ENCODE measurements at places on chromosomes 11 and 22.

DNA sequence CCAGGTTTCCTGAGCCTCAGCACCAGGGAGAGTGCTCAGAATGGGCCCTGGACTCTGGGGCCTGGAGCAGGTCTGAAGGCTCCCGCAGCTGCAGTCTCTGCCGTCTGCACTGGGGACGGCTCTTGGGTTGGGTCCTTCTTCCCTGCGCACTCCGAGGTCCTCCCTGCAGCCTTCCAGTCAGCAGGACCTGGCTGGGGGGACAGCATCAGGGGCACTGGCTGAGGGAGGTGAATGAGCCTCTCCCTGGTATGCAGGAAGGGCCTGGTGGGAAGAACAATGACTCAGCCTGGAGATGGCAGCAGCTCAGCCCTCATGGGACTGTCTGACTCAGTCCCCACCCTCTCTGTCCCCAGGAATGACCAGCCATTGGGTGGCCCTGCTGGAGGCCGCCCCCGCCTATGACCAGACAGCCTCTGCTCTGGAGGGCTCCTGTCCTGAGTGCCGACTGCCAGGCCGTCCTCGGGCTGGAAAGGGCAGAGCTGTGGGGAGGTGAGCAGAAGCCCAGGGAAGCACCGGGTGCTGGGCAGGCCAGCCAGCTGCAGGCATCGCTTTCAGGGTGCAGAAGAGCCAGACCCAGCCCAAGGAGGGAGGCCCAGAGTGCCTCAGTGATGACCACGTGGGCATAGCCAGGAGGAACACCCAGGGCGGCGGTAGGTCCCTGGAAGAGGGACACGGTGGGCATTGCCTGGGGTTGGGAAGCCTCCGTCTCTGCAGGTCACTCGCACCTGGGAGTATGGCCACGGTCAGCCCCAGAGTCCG is 455.0 kb downstream of the BRD1 start:
- DNase-seq, result no peak

DNA sequence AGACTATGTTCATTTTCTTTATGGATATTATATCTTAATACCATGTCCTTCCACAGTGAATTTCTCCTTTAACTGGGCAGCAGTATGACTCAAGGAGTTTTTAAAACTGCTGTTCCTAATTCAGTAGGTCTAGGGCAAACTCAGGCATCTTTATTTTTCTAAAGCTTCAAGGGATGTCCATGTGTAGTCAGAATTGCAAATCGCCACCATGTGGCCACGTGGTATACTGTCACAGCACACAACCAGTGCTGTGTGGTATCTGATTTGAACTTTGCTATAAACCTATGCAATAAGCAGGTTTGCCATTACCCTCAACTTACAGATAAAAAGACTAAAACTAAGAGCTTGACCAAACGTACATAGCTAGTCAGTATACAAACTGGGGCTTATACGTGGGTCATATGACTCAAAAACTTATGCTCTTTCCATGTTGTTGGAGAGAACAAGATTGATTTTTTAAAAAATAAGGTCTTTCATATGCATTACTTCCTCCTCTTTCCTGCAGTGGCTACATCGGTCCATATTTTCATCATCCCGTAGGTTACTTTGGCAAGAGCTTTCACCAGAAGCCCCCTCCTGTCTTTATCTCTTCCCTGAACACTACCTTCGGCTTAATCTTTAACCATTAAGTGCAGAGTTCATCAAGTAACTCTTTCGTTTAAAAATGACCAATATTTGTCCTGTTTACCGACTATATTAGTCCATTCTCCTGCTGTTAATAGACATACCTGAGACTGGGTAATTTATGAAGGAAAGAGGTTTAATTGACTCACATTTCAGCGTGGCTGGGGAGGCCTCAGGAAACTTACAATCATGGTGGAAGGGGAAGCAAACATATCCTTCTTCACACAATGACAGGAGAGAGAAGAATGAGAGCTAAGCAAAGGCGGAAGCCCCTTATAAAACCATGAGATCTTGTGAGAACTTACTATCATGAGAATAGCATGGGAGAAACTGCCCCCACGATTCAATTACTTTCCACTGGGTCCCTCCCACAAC is 8.0 kb upstream of the HTATIP2 start:
- no peak for DNase-seq

DNA sequence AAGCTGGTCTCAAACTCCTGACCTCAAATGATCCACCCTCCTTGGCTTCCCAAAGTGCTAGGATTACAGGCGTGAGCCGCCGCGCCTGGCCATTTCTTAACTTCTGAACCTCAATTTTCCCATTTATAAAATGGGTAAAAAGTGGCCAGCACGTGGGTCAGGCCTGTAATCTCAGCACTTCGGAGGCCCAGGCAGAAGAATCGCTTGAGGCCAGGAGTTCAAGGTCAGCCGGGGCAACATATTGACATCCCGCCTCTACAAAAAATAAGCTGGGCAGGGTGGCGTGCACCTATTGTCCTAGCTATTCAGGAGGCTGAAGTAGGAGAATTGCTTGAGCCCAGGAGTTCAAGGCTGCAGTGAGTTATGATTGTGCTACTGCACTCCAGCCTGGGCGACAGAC is 6.5 kb upstream of the DDX6 start:
- DNase-seq, result no peak

- no peak for DNase-seq
These were observed 310.2 kb upstream of the ZC3H12C start for GRCh38 chr11:109783014-109783413.

DNA sequence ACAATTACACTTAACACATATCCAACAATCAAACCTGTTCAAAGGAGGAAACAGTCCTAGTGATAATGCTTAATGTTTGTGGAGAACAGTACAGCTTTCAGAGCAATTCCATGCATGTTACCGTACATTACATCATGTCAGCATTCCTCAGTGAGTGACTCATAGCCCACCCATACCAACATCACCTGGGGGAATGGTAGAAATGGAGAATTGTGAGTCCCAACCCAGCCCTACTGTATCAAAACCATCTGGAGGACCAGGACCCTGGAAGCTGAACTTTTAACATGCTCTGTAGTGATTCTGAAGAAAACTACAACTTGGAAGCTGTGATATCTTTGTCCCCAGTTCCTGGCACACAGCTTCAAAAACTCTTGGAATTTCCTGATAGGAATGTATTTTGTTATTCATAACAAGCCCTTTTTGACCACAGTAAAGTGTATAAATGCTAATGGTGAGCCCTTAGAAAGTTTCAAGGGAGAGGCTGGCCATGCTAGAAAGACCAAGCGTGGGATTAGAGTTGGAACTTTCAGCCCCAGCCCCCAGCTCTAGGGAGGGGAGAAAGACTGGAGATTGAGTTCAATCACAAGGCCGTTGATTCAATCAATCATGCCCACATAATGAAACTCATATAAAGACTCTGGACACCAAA is 301.1 kb downstream of the BUD13 start:
- no peak for DNase-seq

DNA sequence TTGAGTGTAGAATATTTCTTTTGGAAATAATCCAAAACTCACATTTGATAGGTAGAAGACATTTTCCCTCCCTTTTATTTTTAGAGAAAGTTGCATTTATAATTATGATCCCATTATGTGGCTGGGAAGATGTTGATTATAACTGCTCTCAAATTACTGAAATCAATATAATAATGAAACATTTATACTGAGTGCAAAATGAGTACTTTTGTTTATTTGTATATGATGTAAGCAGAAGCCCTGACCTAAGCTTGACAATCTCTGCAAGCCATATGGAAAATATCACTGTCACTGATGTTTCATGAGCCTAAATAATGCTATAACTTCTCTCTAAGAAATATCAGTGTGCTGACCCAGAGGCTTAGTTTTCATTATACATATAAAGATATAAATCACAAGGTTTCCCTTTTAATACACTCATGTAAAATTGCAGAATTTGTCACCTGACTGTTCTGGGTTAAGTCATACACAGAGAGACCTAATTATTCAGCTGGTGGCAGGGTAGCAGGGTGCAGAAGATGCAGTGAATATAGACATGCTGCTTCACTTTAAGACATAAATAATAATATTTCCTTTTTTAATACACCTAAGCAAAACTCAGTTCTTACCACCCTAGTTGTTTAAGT is 99.2 kb downstream of the BBOX1 start:
- no peak for DNase-seq

DNA sequence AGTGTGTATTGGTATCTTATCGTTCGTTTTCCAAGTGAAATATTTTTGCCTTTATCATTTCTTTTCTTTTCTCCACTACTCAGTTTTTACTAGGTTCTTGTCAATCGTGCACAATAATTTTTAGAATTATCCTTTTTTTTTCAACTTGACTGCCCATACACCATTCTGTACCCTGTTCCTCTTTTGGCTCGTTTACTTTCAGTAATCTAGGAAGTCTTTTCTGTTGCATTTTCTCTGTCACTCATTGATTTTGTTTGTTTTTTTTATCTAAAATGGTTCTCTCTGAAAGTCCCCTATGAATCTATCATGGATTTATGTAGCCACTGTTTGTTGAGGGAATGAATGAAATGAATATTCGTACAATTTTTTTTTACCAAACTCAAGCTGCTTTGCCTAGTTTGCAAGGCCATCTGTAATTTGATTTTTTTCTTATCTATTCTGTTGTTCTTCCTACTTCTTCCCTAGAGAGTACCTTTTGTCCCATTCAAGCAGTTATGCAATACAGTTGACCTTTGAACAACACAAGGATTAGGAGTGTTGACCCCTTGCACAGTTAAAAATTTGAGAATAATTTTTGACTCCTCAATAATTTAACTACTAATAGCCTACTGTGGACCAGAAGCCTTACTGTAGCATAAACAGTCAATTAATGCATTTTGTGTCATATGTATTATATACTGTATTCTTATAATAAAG is 166.3 kb downstream of the TMEM135 start:
- no peak for DNase-seq

- DNase-seq, result peak; percentile 53
These were observed 10.6 kb downstream of the FREY1 start for GRCh38 chr11:45896422-45896984.

GRCh38 chr11:75261902-75262361 is 21.4 kb downstream of the TPBGL start:
- no peak for DNase-seq

GRCh38 chr11:62556875-62557631 is 10.4 kb upstream of the AHNAK start:
- no peak for DNase-seq

DNA sequence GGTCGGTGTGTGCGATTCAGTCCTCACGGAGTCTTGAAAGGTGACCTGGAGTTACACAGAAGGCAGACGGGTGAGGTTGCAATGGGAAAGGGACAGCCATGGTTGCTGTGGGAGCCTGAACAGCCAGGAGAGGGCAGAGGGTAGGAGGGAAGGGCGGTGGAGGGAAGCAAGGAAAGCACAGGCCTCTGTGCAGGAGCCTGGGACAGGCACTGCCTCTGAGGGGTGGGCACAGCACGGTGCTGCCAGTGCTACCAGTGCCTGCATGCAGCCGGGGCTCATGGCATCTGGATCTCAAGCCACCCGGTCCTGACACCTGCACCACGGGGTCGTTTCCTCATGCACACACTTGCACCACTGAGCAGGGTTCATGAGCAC is 401.0 kb downstream of the TBC1D22A start:
- DNase-seq, result no peak

GRCh38 chr11:1506981-1507380 is 20.4 kb upstream of the MOB2 start:
- DNase-seq, result no peak

GRCh38 chr11:75263944-75264349 is 23.4 kb downstream of the TPBGL start:
- no peak for DNase-seq

GRCh38 chr22:45026511-45026910 is 16.7 kb upstream of the PHF21B start:
- DNase-seq, result no peak

GRCh38 chr11:96200243-96200642 is 142.8 kb downstream of the MAML2 start:
- DNase-seq, result no peak

DNA sequence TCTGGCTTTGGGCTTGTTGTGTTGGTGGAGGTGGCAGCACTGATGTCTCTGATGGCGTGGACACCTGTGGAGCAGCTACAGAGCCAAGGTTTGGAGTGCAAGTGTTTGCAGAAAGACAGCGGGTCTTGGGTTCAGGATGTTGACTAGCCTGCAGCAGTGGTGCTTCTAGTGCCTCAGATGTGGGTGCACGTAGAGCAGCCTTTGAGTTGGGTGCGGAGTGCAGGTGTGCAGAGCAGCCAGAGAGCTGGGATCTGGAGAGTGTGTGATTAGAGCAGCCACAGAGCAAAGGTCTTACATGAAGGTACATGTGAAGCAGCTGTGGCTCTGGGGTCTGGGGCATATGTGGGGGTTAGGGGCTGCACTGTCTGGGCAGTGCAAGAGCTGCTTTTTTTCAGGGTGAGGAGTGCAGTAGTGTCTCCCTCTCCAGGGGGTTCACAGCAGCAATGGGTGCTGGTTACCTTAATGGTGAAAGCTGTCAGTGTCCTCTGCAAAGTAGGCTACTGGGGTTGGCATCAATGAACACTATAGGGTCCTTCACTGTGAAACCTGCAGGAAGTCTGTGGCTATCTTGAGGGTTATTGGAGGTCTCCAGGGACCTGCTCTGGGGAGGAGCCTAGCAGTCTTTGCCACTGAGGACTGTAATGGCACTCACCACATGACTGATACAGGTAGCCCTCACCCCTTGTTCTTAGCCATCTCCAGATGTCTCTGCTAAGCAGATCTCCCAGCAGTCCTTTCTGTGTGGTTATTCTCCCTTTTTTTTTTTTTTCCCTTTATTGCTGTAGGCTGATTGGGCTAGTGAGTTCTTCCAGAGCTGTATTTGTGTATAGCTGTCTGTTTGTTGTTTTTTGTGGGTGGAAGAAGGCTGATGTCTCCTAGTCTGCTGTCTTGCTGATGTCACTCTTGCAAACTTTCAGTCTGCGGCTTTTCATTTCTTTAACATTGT is 14.3 kb downstream of the BIRC2 start:
- DNase-seq, result no peak

GRCh38 chr11:119391275-119391674 is 9.8 kb upstream of the USP2 start:
- no peak for DNase-seq

- DNase-seq, result no peak
These were observed 916.8 kb downstream of the METTL15 start for GRCh38 chr11:29025001-29025400.

DNA sequence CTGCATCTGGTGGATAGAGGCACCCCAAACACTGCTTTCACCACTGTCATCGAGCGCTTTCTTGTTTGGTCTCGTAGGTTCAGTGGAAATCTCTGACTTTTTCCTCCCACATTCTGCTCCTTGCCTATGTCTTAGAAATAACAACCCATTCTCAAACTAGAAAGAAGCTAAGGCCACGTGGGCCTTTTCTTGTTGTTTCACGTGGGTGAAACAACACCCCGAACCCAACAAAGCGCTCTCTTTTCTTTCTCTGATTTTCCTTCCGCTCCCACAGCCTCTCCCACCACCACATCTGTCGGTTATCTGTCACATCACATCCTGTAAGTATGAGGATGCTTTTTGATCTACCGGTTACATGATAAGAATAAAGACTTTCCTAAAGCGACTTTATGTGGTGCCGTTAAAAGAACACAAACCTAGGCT is 77.1 kb downstream of the LINC01488 start:
- no peak for DNase-seq

GRCh38 chr11:87173185-87174039 is 135.7 kb downstream of the TMEM135 start:
- DNase-seq, result no peak

Measured in substantia nigra (tissue), 51 donors.